ENCODE measurements at places on chromosomes 2 and 18. TPM values are rescaled to one million over a fixed set of nuclear protein-coding genes. Genes with fewer than 3 reads are reported as not detected.

DNA sequence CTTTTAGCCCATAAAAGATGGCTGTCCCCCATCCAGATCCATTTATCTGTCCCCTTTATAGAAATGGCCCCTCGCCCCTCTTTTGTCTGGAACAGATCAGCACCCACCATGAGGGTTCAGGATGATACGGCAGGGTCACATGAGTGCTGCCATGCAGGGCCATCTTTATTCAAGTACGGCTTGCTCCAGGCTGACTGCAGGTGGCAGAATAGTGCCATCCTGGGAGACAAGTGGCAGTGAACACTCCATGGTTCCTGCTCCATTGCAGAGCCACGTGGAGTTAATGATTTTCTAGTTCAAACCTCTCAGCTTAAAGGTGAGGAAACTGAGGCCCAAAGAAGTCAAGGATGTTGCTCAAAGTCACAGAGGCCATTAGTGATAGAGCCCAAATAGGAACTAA lies 180.6 kb downstream of the CLIP4 start:
- no peak for DNase-seq
- no peak overlapping the region for H3K4me3 ChIP-seq
- no peaks in the 10 kb centered on the region for H3K4me1 ChIP-seq
- peaks cover 57% of the 10 kb centered on the region for H3K27me3 ChIP-seq

GRCh38 chr2:47198985-47199451 lies 43.9 kb upstream of the STPG4 start:
- no peak overlapping the region for H3K4me3 ChIP-seq
- H3K27ac ChIP-seq, result peak overlapping the region; percentile 93
- DNase-seq, result no peak

DNA sequence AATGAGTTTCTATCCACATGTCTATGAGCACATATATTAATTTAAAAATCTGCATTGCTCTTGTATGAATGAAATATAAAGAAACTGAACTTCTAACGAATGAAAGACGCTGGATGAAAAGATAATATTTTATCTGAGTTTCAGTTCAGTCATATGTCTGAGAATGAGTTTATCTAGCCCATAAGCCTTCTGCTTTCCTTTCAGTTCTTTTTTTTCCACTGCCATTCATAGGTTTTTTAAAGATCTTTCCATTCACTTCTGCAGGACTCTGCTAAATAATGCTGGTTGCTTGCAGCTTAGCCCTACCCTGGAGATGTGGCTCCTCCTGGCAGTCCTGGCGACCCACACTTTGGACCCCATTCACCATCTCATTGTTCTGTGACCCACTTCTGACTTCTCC lies 109.0 kb downstream of the BCL2 start:
- H3K27me3 ChIP-seq, result no peaks in the 10 kb centered on the region
- peaks cover 9% of the 10 kb centered on the region for H3K4me1 ChIP-seq
- no peak for DNase-seq
- H3K4me3 ChIP-seq, result no peak overlapping the region
- H3K27ac ChIP-seq, result peak overlapping the region; percentile 47

DNA sequence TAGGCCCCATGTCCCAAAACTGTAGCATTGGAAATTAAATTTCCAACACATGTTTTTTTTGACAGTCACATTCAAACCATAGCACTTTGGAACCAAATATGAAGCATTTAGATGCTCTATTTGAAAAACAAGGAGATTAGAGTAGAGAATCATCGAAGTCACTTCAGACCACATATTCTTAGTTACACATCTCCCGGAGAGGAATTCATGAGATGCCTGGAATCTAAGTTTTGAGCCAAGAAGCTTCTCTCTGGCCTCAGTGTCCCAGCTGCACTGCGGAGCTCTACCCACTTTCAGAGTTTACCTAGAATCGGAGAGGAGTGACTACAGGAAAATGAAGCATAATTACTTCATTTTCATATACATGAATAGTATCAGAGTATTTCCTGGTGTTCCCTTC lies 385.9 kb downstream of the TNS1 start:
- H3K4me1 ChIP-seq, result peaks cover 58% of the 10 kb centered on the region
- H3K4me3 ChIP-seq, result no peak overlapping the region
- peak overlapping the region; percentile 46 for H3K27ac ChIP-seq

- no peak overlapping the region for H3K27ac ChIP-seq
- no peaks in the 10 kb centered on the region for H3K4me1 ChIP-seq
- H3K4me3 ChIP-seq, result no peak overlapping the region
- peaks cover 25% of the 10 kb centered on the region for H3K27me3 ChIP-seq
- DNase-seq, result no peak
These were observed 166.7 kb downstream of the MYT1L start for GRCh38 chr2:2164326-2164917.

FSIP2 gene
- total RNA-seq, result 1.7 TPM

SLC11A1 gene
- total RNA-seq, result 0.10 TPM

Measured in chondrocyte (in vitro differentiated cells).